HFFc6 (cell line): ENCODE measurements at places on chromosomes 3 and 15. TPM values are rescaled to one million over a fixed set of nuclear protein-coding genes. Genes with fewer than 3 reads are reported as not detected.

RPL4 gene
- 2,536 to 3,032 TPM (median 2,860 TPM) in 3 replicates for total RNA-seq

SCAANT1 gene
- total RNA-seq = not detected in 3 replicates

A4GNT gene
- total RNA-seq = not detected in 3 replicates

CAPN3 gene
- 1.2 to 1.6 TPM (median 1.3 TPM) in 3 replicates for total RNA-seq

DNA sequence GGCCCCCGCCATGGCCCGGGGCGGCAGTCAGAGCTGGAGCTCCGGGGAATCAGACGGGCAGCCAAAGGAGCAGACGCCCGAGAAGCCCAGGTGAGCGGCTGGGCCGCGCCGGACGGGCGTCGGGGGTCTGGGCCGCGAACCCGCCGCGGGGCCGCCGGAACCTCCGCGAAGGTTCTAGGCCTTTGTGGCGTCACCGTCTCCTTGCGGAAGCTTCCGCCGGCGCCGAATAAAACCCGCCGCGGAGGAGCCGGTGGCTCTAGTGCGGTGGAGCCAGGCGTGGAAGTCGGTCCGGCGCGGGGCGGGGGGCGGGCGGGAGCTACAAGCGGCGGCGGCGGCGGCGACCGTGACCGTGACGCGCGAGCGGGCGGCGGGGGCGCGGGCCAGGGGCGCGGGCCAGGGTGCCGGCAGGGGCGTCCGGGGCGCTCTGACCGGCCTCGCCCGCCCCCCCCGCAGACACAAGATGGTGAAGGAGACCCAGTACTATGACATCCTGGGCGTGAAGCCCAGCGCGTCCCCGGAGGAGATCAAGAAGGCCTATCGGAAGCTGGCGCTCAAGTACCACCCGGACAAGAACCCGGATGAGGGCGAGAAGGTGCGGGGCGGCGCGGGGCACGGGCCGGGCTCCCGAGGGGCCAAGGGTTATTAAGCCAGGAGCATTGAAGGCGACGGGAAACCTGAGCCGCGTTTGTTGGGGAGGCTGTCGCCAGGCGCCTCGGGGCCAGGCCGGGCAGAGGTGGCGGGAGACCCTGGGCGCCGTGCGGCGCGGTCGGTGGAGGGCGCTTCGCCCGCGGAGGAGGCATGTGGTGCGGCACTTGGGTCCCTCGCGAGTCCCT lies at the start of gene DNAJA4:
Gene DNAJA4 (plus strand): TSS at position 259 of the 833 bp plus-strand sequence. CDS start 202 bp downstream, at position 461.
- peaks cover 32% of the 10 kb centered on the region for H3K27me3 ChIP-seq
- no peak within 1 kb of the TSS for H3K27ac ChIP-seq

DNA sequence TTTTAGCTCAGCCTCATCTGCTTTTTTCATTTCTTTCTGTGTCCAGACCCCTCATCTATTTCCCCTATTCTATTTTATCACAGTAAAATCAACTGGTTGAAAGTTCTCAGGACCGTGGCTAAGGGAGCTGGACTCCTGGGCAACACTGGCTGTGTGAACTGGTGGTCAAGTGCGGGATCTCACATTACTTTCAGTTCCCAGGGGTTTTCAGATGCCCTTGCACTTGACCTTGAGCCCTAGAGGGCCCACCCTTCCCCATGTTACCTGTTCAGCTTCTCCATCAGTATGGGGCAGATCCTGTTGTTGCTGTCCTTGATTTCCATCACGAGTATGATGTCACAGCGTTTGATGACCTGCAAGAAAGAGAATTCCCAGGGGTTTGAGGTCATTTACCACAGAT lies 2.8 kb downstream of the DNASE1L3 start:
- no peak overlapping the region for H3K27ac ChIP-seq
- H3K4me3 ChIP-seq = no peak overlapping the region
- H3K4me1 ChIP-seq = peaks cover 46% of the 10 kb centered on the region
- no peak for DNase-seq
- H3K36me3 ChIP-seq = no peaks in the 10 kb centered on the region; the same call in 1 of the 2 replicates
- peaks cover 7% of the 10 kb centered on the region for H3K27me3 ChIP-seq
